ENCODE measurements at places on chromosomes 4 and X.

GRCh38 chrX:1239681-1240142, 27.3 kb upstream of the CRLF2 start:
- peaks cover 8% of the 10 kb centered on the region for H3K4me1 ChIP-seq
- no peak overlapping the region for H3K4me3 ChIP-seq
- H3K27ac ChIP-seq = no peak overlapping the region
- H3K36me3 ChIP-seq = no peaks in the 10 kb centered on the region
- DNase-seq = no peak

- H3K36me3 ChIP-seq = no peaks in the 10 kb centered on the region
- H3K4me3 ChIP-seq = no peak overlapping the region
- H3K4me1 ChIP-seq = peaks cover 14% of the 10 kb centered on the region
- no peak overlapping the region for H3K27ac ChIP-seq
- peaks cover 84% of the 10 kb centered on the region for H3K27me3 ChIP-seq
- no peak for DNase-seq
These were observed 6.4 kb upstream of the GSX2 start for GRCh38 chr4:54093324-54094240.

DNA sequence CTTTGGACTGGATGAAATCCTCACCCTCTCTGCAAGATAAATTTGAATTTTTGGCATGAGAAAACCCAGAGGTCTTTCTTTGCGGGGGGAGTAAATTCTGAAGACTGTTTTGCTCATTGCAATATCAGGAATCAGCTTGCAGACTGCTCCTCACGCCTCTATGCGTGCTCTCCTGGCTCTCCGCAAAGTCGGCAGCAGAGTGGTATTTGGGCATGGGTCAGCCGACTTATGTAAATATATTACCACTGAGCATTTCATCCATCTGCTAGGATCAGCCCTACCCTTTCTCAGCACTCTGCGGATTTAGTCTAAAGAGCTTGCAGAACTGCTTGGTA, 288.0 kb downstream of the ASMT start:
- no peaks in the 10 kb centered on the region for H3K27me3 ChIP-seq
- H3K4me1 ChIP-seq = no peaks in the 10 kb centered on the region
- no peak for DNase-seq
- H3K27ac ChIP-seq = no peak overlapping the region

- no peaks in the 10 kb centered on the region for H3K4me1 ChIP-seq
- H3K27ac ChIP-seq = no peak overlapping the region
- no peaks in the 10 kb centered on the region for H3K36me3 ChIP-seq
- no peaks in the 10 kb centered on the region for H3K27me3 ChIP-seq
- DNase-seq = no peak
These were observed 49.5 kb upstream of the GABRQ start for GRCh38 chrX:152588206-152588605.

DNA sequence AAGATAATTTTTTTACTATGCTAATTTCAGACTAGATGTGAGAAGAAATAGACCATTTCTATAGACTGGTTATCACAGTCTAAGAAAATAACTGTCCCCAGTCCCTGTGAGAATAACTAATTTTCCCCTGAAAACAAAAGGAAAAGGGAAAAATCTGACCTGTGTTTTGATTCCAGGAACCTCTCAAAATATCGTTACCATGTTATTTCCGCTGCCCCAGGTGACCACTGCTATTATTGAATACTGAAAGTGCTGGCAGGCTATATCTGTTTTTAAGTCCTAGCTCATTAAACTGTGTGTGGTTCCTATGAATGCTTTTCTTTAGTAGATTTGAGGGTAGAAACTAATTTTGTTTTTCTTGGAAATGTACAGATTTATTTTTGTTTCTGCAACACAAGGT, 83.6 kb downstream of the GAB1 start:
- no peak for DNase-seq
- no peak overlapping the region for H3K4me3 ChIP-seq
- H3K4me1 ChIP-seq = no peaks in the 10 kb centered on the region
- no peak overlapping the region for H3K27ac ChIP-seq

DNA sequence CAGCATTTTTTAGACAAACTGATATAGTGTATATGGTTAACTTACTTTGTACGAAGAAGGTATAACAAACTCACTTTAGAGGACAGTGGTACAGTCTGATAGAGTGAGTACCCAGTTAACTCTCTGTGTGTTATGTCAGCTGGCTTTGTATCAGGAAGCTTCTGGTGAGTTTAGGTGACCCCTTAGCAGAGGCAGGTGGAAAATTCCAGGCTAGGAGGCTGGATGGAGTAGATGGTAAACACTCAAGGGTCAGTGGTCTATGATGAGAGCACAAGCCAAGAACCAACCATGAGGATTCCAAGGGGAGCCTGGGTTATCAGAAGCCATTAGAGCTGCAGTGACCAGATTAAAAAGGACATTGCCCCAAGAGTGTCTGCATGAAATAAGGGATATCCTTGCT, 227.3 kb upstream of the CENPE start:
- no peaks in the 10 kb centered on the region for H3K27me3 ChIP-seq
- H3K36me3 ChIP-seq = no peaks in the 10 kb centered on the region
- H3K4me3 ChIP-seq = no peak overlapping the region
- H3K27ac ChIP-seq = no peak overlapping the region
- H3K4me1 ChIP-seq = no peaks in the 10 kb centered on the region
- no peak for DNase-seq

- no peaks in the 10 kb centered on the region for H3K36me3 ChIP-seq
- H3K4me1 ChIP-seq = no peaks in the 10 kb centered on the region
- H3K4me3 ChIP-seq = no peak overlapping the region
These were observed 174.5 kb downstream of the AASDH start for GRCh38 chr4:56212774-56213173.

DNA sequence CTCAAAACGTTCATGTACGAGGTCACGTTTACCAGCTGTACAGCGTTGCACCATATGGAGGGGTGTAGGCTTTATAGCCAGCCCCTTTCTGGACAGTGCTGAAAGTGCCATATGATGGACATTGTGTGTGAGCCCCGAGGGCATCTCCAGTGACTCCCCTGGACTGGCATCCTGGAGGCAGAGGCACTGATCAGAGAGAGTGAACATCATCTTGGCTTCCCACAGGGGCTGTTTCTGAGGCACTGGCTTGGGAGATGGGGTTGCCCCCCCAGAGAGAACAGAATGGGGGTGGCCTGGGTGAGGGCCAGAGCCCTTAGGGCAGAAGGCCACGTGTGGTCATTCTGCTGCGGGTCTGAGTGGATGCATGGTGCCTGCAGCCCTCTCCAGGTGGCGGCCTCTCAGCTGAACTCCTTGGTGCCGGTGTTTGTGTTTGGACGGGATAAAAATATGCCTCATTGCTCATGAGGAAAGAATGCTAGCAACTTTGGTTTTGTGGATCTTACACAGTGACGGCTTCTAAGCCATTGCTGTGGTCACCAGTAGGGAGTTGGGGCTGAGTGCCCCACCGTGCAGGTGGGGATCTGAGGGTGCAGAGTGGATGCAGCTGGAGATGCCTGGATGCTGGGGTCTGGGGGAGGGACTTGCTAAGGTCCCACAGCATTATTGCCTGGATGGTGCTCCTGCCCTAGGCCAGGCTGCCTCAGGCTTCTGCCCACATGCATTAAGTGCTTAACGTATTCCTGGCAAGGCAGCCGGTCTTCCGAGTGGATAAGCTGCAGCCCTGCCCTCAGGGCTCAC, 3.4 kb downstream of the WFS1 start:
- H3K4me1 ChIP-seq = peaks cover 15% of the 10 kb centered on the region
- no peaks in the 10 kb centered on the region for H3K36me3 ChIP-seq
- DNase-seq = no peak
- peaks cover 49% of the 10 kb centered on the region for H3K27me3 ChIP-seq

GRCh38 chr4:6724421-6725111, 8.6 kb downstream of the BLOC1S4 start:
- no peaks in the 10 kb centered on the region for H3K36me3 ChIP-seq
- H3K4me1 ChIP-seq = peaks cover 7% of the 10 kb centered on the region
- no peaks in the 10 kb centered on the region for H3K27me3 ChIP-seq

- no peak for DNase-seq
- no peak overlapping the region for H3K27ac ChIP-seq
- H3K36me3 ChIP-seq = no peaks in the 10 kb centered on the region
- H3K4me1 ChIP-seq = no peaks in the 10 kb centered on the region
These were observed 49.7 kb downstream of the EGF start for GRCh38 chr4:109962401-109962800.

All from activated CD8-positive, alpha-beta memory T cell treated with anti-CD3 and anti-CD28 coated beads, Interleukin-2, amount 10 ng/mL, durations not matched to agents 7 days and 5 days (primary cell).